Stimulated activated CD8-positive, alpha-beta memory T cell treated with anti-CD3 and anti-CD28 coated beads, Interleukin-7, amount 100 ng/mL, for 4 hours (primary cell): ENCODE measurements at places on chromosomes 4 and X.
A peak's percentile ranks its signal among the peaks of the same experiment; 100 is the strongest.

DNA sequence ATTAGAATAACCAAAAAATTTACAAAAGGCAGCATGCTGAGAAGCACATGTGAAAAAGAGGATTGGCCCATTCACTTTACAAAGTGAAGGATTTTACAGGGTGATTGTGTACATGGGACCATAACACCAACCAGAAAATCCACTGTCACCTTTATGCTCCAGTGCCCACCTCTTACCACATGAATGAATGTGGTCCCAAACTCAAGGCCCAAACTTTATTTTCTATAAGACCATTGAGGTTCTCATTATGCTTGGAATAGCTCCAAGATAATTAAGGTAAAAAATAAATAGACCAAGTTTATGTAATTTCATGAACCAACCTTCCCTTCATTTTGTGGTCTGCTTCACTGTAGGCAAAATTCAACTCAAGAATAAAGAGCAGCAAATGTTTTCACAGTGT, 24.3 kb upstream of the MYOZ2 start:
- DNase-seq = no peak

DNA sequence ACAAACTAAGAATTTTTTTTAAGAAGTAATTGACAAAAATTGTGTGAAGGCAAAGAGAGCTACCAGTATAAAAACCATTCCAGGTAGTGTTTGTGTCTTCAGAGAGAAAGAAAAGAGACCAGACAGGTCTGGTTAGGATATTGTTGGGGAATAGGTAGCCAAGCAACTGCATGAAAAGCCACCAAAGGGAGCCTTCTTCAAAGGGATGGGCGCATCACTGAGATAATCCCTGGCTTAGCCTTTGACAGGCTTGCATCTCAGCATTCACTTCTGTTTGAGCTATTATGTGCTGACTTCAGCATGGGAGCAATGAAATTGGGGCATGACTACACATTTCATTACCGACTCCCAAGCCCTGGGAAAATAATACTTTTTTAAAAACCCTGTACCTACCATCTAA, 496.6 kb downstream of the IL1RAPL1 start:
- DNase-seq = no peak

GRCh38 chrX:1493877-1494510, 41.3 kb upstream of the ASMTL start:
- no peak for DNase-seq

DNA sequence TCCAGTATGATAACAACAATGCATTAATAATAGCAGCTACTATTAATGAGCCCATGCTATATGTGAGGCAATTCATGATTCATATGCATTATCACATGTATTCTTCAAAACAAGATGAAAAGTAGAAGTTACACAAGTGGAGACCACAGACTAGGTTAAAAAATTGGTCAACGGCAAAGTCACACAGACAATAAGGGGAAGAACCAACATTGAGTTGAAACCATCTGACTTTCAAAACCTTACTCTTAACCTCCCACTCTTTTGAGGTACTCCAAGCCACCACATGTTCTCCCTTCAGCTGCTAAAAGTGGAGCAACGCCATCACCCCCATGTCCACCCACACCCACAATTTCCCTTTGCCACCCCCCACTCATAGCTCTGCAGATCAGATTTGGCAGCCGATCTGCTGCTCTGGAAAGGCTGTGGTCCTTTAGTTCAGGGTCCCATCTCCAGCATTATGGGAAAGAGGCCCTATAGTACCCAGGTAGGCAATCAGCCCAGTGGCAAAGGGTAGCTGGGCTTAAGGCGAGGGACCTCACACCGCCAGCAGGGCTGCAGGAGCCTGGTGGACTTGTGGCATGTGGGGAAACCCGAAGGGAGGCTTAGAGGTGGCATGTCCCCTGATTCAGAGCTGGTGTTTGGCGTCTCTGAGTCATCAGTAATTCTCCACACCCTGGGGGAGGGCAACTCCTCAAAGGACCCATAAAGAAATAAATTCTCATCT, 33.5 kb upstream of the CYBB start:
- DNase-seq = no peak

GRCh38 chrX:54043541-54044125, 640 bp downstream of the PHF8 start:
- DNase-seq = no peak

DNA sequence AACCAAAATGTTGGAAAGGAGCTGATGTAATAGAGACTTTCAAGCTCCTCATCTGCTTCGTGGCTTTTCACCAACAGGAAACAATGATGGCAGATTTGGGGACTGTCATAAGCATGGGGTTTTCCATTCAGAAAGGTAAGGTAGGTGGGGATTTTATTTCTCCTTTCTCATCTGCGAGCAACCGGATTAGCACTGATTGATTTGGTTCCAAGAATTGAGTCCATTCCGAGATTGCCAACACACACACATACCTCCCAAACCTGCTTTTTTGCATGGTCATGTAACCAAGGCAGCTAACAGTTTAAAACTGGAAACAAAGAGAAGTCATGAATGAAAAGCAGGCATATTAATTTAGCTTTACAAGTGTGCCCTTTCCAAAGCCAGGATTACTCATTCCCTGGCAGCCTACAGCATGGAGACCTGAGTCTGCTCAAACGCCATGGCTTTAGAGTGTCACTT, 63.0 kb upstream of the LNX1 start:
- no peak for DNase-seq

DNA sequence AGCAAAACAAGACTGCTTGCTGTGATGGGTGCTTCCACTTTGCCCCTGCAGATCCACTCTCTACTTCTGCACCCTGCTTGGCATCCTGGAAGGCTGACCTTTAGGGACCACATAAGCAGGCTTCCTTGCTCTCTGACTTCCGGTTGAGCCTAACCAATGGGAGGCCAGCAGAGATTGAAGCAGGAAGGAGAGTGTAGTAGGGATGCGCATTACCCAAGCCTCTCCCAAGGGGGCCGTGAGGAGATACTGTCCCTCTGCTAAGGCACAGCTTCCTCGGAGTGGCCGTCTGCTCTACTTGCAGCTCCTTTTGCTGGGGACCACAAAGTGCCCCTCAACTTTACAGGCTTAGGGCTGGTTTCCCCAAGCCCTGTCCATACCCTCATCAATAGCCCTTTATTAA, 624.3 kb upstream of the TENM3 start:
- DNase-seq = no peak

- DNase-seq = no peak
These were observed 63.2 kb upstream of the BMP3 start for GRCh38 chr4:80967346-80967745.

DNA sequence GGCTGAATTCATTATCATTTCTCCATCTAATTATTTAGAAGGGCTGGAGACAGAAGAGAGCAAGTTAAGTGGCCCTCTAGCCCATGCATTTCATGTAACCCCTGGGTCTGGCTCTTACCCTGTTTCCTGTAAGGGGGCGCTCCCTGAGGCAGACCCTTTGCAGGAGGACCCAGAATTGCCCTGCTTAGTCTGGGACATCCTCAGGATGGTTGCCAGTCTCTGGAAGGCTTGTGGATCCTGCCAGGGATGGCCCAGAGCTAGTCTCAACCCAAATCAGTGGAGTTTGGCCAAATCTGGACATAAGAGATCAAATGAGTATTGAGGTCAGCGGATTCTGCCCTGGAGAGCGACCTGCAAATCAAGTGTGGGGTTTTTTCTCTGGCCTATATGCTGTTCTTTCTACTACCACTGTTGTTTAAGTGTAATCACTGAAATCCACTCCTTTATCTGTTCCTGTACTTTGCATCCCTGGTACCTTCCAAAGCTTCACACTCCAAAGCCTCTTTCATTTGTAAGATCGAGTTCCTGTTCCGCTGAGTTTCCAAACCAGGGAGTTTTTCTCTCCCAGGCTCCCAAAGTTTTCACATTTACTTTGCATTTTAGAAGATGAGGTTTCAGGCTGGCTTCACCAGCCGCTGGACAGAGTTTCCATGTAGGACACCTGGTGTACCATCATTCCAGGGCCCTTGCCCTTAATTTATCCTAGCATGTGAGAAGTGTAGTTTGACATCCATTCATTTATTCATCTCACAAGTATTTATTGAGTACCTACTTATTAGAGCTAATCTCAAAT, 6.3 kb downstream of the KLF3 start:
- DNase-seq = no peak

DNA sequence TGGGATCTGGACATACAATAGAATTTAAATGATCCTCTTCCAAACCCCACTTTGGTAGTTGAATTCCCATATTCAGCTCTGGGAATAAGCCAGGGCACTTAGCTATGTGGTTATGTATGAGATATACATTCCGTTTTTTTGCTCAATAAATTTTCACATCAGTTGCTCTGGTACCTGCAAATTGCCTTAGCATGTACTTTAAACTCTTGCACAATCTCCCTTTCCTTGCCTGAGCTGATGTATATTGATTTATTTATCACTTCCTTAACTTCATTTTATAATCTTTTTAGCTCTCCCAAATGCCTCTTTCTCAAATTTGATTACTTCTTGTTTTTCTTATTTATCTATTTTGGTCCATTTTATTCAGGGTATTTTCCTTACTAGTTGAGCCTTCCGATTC, 90.1 kb upstream of the AGA start:
- no peak for DNase-seq

DNA sequence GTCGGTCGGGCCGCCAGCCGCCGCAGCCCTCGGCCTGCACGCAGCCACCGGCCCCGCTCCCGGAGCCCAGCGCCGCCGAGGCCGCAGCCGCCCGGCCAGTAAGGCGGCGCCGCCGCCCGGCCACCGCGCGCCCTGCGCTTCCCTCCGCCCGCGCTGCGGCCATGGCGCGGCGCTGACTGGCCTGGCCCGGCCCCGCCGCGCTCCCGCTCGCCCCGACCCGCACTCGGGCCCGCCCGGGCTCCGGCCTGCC, 213 bp downstream of the NFKB1 start:
- no peak for DNase-seq

DNA sequence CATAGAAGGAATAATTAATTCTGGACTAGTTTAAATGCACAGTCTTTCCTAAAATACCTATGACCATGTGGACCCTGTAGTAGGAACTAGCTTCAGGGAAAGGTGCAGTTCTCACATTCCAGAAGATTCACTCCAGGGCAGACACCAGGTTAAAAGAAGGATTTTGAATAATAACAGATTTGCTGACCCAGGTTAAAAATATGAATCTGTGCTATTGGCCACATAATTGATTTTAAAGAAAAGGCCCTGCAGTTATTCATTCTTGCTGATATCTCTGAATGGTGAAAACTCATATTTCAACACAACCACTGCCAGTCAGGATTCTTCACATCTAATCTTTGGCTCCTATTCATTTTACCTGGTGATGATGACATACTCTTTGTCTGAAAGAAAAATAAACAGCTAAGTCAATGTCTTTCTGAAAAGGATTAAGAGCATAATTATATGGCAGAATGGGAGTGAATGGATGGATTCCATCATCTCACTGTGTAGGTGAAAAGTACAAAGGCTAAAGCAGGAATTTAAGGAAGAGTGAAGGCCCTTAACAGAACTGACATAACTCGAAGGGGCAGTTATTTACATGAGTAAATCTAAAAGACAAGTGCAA, 432.8 kb downstream of the PDGFC start:
- no peak for DNase-seq

DNA sequence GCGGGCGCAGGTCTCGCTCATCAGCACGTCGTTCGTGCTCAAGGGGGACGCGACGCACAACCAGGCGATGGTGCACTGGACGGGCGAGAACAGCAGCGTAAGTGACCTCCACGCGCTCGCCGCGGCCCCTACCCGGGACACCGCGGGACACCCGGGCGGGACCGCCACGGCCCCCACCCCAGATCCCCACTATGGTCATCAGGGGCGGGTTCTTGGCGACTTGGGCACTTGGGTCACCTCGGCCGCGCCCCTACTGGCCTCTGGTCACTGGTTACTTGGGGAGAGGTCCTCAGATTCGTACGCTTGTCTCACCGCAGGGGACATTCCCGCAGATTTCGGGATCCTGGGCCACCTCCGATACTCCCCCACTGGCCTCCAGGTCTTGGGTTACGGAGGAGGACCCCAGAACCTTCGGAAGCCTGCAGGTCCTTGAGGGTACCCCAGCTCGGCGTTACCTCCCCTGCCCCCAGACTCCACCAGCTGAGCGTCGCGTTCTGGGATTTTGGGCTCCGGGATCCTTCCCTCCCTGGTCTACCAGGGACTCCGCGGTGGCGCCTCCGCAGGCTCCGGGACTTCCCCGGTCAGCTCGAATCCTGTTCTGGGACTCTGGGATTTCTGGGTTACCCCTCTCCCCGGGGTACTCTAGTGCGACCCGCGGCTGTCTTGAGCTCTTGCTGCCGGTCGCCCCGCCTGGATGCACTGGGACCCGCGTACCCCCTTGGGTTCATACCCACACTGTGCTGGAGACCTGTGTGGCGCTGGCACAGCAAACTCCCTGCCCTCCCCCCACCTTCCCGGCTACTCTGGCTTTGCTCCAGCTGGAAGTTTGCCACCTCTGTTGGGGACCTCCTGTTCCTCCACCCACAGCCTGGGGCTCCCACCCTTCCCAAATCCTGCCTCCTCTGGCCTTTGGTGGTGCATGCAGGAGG, 956 bp downstream of the SORCS2 start:
- no peak for DNase-seq

DNA sequence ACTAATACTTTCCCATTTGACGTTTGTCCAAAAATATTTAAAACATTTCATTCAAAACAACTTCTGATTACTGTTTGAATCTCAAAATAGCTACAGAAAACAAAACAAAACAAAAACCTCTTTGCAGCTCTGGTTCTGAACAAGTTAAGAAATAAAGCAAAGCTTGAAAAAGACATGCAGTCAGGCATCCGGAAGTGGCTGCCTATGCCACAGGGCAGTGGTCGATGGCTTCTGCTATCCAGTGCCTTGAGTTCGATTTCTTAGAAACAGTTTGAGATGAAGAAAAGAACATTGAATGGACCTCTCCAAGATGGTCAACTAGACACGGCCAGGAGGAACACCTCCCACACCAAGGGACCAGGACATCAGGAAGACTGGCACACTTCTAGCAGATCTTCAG, 125.3 kb downstream of the SCFD2 start:
- DNase-seq = no peak

DNA sequence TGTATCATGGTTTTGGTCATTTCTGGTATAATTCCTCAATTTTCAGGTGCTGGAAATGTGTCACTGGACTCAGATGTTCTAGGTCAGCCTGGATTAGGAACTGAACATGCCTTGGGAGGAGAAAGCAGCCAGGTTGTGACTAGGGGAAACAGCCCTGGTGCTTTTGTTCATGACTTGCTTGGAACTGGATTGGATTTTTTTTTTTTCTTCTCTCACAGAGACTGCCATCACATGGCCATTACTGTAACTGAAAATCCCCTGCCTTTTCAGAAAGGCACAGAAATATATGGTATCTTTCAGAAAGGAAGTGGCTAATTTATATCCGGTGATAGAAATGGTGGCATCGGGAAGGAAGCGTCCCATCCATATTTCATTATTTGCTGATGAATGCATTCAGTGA, 34.6 kb downstream of the SEPTIN11 start:
- DNase-seq = no peak

DNA sequence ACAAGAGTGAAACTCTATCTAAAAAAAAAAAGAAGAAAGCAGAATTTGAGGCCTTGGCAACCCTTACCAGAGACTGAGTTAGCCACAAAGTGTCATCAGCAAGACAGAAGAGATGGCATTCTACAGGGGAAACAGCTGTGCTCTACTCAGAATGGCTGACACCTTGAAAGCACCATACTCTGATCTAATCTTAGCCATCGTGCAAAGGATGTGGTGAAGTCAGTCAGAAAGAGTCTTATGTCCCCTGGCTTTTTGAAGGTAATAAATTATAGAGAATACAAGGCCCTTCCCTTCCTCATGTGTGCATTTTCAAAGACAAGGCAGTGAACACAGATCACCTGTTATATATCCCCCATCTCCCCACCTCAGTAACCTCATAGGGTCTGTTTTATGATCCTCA, 13.2 kb downstream of the CLNK start:
- no peak for DNase-seq

GRCh38 chr4:168318266-168318895, at the start of gene DDX60:
DDX60 (minus strand) TSS chr4:168318752; CDS start chr4:168311259, 7,493 bp downstream.
- peak; percentile 85 for DNase-seq
